T-helper 17 cell (primary cell): ENCODE measurements at places on chromosomes 16 and 17. TPM values are rescaled to one million over a fixed set of nuclear protein-coding genes. Genes with fewer than 3 reads are reported as not detected.

Gene KRTAP4-1
- not detected for total RNA-seq

DNA sequence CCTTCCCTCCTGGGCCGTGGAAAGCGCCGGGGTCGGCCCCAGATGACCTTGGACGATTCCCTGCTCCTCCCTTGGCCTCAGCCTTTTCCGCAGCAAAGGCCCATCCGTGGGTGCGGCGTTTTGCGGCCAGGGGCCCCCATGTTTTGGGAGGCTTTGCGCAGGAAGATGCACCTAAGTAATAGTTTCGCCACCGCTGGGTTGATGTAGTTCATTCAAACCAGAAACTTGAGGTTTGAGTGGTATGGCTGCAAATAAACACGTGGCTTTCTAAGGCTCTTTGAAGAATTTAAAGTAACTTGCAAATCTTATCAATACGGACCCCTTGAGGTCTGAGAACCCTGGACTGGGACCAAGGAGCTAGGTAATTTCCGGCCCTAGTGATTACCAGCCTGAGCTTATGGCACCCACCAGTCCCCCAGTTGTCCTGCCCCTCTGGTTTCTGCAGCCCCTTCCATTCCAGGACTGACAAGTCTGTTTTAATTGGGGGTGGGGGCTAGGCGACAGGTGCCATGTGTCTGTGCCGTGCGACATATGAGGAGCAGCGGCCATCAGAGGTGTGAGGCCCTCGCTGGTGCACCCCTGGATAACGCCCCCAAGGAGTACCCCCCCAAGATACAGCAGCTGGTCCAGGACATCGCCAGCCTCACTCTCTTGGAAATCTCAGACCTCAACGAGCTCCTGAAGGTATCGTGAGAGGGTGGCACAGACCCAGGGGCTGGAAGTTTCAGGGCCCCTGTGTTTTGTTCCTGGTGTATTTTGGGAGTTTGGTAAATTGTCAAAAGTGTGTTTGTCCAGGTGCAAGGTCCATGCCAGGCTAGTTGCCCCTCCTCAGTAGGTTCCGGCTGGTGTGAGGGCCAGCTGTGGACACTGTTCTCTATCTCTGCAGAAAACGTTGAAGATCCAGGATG, 834 bp downstream of the MRPL12 start:
- no peak for DNase-seq

Gene STH
- total RNA-seq: not detected

GRCh38 chr17:63455417-63455816, 9.3 kb upstream of the CYB561 start:
- DNase-seq: no peak
